ENCODE measurements at places on chromosomes 6 and 20.

DNA sequence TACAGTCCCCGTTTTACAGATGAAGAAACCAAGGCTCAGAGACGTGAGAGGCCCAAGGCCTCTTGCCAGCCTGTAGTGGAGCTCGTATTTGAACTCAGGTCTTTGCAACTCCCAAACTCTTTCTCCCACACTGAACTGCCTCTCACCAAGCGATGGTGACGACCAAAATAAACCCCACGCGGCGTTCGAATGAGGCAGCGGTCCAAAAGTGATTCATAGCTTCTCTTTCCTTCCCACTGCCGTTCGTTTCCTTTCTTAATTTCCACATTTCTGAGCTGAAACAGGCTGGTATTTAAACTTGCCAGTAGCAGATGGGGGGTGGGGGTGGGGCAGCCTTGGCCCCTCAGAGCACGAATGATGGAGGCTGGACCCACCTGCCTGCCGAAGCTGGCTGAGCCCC lies 252.9 kb upstream of the KCNG1 start:
- DNase-seq, result no peak

- DNase-seq, result no peak
Observed at GRCh38 chr20:52461582-52461981, 270.0 kb upstream of the ZFP64 start.

DNA sequence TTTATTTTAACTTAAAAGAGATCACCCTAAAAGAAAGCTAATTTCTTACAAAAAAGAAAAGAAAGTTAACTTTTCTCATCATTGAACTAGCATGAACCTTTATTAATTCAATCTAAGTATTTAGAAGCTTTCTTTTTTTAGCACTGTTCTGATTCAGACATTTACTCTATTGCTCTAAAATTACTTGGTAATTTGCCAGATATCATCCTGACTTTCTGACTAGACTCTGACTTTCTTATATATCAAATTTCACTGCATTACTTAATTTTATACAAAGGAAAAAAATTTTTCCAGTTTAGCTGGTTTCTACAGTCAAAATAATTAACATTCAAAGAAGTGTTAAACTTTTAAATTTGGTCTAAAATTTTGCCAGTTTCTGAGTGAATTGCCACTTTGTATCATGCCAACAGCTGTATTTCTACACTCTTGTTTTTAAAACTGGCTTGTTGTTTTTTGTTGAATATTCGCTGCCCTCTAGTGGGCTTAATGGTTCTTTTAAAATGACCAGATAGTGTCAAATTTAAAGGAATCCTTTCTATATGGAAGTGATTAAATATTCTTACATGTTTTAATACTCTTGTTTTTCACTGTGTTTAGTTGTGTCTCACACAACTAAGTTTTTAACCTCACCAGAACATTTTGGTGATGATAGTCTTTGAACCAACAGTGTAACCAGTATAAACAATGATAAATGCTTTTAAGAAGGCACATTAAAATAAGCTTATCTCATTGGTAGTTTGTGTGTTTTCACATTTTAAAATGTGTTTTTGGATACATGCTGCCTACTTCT lies 102.0 kb downstream of the POPDC3 start:
- DNase-seq, result no peak

- DNase-seq, result no peak
Observed at GRCh38 chr20:43853918-43854317, 60.7 kb upstream of the TOX2 start.

GRCh38 chr6:21914121-21914973 lies 320.8 kb downstream of the SOX4 start:
- no peak for DNase-seq

Data from GOT3 (cell line).